ENCODE measurements at places on chromosomes 6 and 20.
A peak's percentile ranks its signal among the peaks of the same experiment; 100 is the strongest.

GRCh38 chr20:22719167-22719591 is 134.8 kb upstream of the FOXA2 start:
- DNase-seq = no peak

- DNase-seq = no peak
Observed at GRCh38 chr20:62678553-62678952, 30.1 kb upstream of the NTSR1 start.

GRCh38 chr6:3314621-3315467 is 56.1 kb downstream of the PSMG4 start:
- DNase-seq = no peak

DNA sequence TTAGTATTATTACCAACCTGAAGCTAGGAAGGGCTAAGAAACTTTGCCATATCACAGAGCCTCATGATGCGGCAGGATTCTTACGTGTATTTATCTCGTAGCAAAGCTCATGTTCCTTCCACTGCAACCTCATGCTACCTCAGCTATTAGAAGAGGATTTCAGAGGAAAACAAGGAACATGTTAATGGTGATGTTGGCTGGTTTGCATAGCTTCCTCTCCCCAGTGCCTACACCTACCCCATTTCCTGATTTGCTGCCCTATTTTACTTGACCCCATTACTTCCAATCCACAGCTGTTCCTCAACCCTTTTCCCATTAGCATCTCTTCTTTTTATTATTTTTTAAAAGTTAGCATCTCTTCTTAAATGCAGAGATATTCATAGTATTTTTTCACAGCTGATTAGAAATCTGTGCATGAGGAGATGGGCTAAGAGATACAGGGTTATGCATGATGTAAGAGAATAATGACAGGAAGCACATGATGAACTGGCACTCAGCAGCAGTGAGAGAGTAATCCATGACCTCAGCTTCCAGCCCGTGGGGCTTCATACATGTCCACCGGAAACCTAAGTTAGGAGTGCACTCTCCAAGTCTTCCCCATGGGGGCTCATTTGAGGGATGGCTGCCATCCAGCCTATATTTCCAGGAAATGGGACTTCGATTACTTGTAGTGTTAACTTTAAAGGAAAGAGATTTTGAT is 106.1 kb upstream of the ASF1A start:
- no peak for DNase-seq

DNA sequence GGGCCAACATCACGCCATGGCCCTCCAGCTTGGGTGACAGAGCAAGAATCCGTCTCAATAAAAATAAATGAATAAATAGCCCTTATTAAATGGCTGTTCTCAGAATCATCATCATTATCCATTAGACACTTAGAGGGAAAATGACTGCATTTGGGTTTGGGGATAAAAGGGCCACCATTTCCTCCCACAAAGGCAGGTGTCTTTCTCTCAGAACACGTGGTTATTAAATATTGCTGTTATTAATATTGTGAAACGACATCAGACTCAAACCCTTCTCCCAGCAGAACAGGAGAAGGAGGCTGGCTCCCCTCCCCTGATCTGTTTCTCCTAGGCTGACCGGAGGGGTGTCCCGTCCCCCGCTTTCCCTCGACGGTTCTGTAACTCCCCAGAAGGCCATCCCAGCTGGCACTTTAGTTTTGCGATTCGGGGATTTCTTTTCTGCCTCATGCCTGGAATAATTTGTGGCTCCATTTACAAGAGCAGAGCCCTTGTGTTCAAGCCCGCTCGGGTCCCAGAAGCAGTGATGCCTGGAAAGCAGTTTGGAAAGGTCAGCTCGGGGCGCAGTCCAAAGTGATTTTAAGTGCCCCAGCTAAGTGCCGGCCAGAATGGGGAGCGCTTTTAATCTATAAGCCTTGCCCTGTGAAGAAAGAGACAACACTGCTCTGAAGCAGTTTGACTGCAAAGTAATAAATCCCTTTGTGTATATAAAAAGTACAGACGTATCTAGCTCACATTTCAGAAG is 41.9 kb downstream of the EYA2 start:
- peak; percentile 15 for DNase-seq

GRCh38 chr6:116536216-116536621 is 9.3 kb downstream of the TRAPPC3L start:
- peak; percentile 84 for DNase-seq

DNA sequence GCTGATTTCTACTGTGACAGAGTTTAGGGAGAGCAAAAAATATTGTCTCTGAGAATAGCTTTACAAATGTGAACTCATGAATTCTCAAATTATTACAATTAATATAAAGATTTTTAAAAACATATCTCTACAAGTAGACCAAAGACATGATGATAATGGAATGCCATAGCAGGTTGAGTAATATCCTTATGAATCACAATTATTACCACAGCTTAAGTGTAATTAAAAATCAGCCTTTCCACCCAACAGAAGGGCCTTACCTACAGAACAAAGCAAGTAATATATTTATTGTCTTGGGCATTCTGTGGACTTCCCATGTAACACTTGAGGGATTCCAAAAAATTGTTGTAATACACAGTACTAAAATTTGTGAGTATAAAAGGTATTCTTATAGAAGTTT is 1099.6 kb upstream of the GJE1 start:
- no peak for DNase-seq

- no peak for DNase-seq
Observed at GRCh38 chr6:83221276-83221675, 28.1 kb downstream of the RWDD2A start.

DNA sequence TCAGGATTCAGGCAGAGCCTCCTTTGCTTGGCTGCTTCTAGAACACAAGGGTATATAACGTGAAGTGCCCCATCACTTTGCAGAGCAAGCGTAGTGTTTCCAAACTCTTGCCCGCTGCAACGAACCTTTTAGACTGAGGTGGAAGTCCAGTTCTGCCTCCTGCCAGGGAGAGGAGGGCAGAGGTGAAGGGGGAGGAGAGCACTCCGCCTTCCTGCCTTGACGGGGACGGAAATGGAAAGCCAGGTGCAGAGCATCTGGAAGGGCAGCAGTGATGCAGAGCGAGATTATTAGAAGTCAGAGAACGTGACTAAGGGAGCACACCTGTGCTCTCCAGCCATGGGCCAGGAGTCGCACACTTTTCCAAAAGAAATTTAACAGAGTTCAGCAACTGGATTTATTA is 63.4 kb downstream of the RREB1 start:
- no peak for DNase-seq

DNA sequence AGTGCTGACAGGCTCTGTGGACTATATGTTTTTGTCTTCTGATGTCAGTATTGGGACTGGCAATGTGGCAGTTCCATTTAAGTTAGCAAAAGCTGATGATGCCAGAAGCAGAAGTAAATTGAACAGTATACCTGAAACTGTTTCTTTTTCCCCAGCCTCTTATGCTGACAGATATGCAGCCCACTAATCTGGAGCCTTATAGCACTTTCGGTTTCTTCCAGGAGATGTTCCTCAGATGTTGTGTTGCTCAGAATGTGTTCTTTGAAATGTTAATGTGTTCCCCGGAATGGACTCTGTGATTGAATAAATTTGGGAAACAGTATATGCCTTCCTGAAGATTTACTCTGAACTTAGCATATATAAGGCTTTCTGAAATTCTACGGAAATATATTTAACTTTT is 80.7 kb upstream of the MRAP2 start:
- no peak for DNase-seq

DNA sequence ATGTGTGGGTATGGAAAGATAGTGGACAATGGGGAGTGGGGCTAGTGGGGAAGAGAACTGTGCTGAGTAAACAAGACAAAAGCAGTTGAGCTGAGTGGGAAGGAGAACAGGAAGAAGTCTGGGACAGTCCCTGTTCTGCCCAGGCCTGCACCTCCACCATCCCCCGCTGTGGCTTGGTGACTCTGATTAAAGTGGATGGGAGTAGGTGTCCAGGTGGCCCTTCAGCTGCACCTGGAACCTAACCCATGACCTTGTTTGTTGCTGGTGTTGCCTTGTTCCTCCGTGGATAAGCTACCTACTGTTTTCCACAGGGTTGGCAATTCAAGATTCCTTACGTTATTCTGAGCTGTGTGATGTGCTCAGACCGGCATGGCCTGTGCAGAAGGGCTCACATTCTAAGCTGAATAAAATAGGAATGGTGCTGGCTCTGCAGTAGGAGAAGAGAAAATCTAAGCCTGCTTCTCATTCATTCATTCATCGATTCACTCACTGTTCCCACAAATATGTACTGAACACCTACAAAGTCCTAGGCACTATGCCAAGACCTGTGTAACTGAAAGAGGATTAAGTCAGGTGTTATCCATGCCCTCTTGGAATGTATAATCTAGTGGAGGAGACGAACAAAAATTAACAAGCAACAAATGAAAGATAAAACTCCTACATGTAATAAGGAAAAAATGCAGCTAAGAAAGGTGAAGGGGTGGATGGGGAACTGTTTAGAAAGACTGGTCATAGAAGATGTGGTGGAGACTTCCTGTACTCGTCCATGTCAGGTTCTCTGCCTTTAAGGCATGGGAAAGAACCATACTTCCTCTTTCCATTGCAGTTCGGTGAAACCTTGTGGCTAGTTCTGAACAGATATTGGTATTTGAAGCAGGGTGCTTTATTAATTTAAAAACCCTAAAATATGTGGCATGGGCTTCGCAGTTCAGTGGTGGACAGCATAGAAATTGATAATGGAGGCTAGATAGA is 10.1 kb upstream of the CALHM6 start:
- no peak for DNase-seq
